Activated naive CD8-positive, alpha-beta T cell treated with anti-CD3 and anti-CD28 coated beads for 36 hours (primary cell): ENCODE measurements at places on chromosomes 3 and 15. TPM values are rescaled to one million over a fixed set of nuclear protein-coding genes. Genes with fewer than 3 reads are reported as not detected.
A peak's percentile ranks its signal among the peaks of the same experiment; 100 is the strongest.

- peaks cover 2% of the 10 kb centered on the region for H3K36me3 ChIP-seq
- no peaks in the 10 kb centered on the region for H3K4me1 ChIP-seq
- DNase-seq: no peak
- no peak overlapping the region for H3K4me3 ChIP-seq
Measured at GRCh38 chr15:101100593-101101442, 151.0 kb downstream of the CHSY1 start.

DNA sequence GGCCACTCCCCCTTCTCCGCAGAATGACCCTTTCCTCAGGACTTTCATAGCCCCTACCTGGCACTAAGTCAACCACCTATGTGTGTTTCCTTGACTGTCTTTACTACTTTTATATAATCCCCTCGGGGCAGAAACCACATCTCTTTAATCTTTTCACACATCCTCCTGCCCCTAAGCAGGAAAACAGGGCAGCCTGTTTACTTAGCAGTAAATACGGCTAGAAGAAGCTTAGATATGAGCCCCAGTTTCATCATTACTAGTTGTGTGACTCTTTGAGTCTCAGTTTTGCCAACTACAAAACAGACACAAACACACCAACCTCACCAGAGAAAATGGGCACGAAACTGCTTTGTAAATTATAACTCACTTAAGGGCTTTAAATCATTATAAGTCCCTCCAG, 98.3 kb downstream of the CYP19A1 start:
- H3K27ac ChIP-seq: no peak overlapping the region
- H3K4me3 ChIP-seq: no peak overlapping the region
- H3K4me1 ChIP-seq: peaks cover 12% of the 10 kb centered on the region
- H3K27me3 ChIP-seq: peaks cover 26% of the 10 kb centered on the region

Gene ATP13A5
- total RNA-seq: not detected

DNA sequence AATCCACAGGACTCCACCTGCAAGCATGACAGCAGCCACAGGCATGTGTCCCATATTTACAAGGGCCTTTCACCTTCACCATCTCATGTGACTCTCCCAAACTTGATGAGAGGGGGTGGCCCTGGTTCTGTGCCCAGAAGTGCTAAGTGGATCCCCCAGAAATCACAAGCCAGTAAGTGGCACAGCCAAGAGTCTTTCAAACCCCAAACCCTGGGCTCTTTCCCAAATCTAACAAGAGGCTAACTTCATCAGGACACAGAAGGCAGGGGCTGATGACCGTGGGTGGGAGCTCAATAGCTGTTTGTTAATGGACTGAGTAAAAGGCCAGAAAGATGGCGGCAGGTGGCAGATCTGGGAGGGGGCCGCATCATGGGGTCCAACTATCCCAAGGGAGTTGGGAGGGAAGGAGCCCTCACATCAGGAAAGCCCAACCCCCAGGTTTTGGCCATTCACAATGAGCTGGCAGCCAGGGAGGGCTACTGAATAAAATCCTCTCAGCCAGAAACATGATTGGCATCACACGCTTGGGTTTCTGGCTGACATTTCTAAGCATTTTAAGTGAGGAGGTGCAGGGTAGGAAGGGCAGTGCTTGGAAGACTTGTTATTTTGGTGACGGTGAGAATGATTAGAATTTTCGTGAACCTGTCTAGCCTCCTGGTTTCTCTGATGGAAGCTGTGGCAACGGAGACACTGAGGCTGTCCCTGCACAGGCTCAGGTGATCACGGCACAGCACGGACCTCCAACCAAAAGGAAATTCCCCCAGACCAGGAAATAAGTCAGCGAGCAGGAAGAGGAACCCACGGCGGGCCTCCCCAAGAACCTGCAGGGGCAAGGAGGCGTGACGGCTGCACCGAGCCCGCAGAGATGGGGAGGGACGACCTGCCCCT, 109.3 kb downstream of the OXNAD1 start:
- peaks cover 94% of the 10 kb centered on the region for H3K36me3 ChIP-seq
- H3K4me3 ChIP-seq: peak overlapping the region; percentile 67
- DNase-seq: peak; percentile 56
- no peaks in the 10 kb centered on the region for H3K27me3 ChIP-seq
- H3K27ac ChIP-seq: peak overlapping the region; percentile 90

DNA sequence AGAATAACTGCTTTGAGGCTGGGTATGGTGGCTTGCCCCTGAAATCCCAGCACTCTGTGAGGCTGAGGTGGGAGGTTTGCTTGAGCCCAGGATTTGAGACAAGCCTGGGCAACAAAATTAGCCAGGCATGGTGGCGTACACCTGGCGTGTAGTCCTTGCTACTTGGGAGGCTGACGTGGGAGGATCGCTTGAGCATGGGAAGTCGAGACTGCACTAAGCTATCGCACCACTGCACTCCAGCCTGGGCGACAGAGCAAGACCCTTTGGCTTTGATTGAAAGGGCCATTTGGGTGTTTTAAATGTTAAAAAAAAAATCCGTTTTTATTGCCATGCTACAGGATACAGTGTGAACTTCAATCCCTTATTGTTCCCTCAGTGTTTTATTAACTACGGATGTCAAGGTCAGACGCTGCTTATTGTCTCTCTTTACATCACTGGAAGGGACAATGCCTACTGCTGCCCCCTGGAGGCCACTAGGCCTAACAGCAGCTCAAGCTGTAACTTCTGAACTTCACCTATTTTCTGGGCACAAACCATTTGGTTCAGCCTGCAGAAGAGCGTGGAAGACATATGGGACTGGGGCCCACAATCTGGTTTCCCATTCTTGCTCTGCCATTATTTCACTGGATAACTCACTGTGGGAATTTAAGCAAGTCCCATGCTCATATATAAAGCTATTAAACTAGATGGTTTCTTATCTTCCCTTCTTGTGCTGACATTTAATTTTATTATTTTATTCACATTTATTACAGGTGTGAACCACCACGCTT, 15.3 kb upstream of the IREB2 start:
- no peak overlapping the region for H3K27ac ChIP-seq
- H3K27me3 ChIP-seq: peaks cover 15% of the 10 kb centered on the region
- H3K36me3 ChIP-seq: no peaks in the 10 kb centered on the region
- H3K4me3 ChIP-seq: no peak overlapping the region
- peaks cover 15% of the 10 kb centered on the region for H3K4me1 ChIP-seq
- peak; percentile 55 for DNase-seq

DNA sequence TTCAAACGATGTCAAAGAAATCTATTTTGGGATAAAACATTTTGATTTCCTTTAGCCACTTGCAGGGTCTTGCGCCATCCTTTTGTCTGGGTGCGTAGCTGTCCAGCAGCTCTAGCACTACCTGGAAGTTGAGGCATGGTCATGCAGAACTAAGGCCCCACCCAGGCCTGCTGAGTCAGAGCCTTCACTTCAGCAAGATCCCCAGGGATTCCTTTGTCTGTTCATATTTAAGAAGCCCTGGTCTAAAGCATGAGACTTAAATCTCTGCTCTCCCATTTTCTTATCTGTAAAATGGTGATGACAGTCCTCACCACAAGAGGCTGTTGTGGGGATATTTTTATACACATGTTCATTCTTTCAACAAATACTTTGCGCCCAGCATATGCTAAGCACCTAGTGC, 99.0 kb upstream of the CTDSPL start:
- peaks cover 6% of the 10 kb centered on the region for H3K4me1 ChIP-seq
- no peak for DNase-seq
- H3K4me3 ChIP-seq: no peak overlapping the region
- peaks cover 10% of the 10 kb centered on the region for H3K27me3 ChIP-seq

Gene GOLGA6B
- total RNA-seq: not detected

DNA sequence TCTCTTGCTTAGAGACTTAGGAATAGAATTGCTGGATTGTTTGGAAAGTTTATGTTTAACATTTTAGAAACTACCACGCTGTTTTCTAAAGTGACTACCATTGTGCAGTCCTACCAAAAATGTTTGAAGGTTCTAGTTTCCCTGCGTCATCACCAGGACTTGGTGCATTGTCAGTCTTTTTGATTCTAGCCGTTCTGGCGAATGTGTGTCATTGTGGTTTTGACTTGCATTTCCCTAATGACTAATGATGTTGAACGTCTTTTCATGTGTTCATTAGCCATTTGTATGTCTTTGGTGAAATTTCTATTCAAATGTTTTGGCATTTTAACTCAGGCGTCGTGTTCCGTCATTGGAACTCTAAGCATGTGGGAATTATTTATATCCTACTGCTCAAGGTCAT, 58.0 kb downstream of the CHD2 start:
- H3K27ac ChIP-seq: peak overlapping the region; percentile 65
- no peaks in the 10 kb centered on the region for H3K27me3 ChIP-seq
- DNase-seq: peak; percentile 52
- H3K4me3 ChIP-seq: peak overlapping the region; percentile 48
- peaks cover 76% of the 10 kb centered on the region for H3K36me3 ChIP-seq
- peaks cover 46% of the 10 kb centered on the region for H3K4me1 ChIP-seq

DNA sequence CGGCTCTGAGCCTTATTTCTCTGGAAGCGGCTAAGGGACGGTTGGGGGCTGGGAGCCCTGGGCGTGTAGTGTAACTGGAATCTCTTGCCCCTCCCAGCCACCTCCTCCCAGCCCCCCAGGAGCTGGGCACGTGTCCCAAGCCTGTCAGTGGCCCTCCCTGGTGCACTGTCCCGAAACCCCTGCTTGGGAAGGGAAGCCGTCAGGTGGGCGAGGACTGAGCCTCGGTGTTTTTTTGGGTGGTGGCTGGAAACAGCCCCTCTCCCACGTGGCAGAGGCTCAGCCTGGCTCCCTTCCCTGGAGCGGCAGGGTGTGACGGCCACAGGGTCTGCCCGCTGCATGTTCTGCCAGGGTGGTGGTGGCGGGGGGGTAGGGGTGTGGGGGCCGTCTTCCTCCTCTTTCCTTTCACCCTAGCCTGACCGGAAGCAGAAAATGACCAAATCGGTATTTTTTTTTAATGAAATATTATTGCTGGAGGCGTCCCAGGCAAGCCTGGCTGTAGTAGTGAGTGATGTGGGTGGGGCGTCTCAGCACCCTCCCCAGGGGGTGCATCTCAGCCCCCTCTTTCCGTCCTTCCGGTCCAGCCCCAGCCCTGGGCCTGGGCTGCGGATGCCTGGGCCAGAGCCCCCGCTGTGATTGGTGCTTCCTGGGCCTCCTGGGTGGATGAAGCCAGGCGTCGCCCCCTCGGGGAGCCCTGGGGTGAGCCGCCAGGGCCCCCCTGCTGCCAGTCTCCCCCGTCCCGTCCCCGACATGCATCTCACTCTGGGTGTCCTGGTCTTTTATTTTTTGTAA, 58.8 kb upstream of the GOLGA8A start:
- H3K27ac ChIP-seq: no peak overlapping the region
- peaks cover 4% of the 10 kb centered on the region for H3K36me3 ChIP-seq
- H3K4me1 ChIP-seq: peaks cover 6% of the 10 kb centered on the region
- H3K4me3 ChIP-seq: no peak overlapping the region
- no peak for DNase-seq

GRCh38 chr3:88219138-88219792, 69.5 kb downstream of the C3orf38 start:
- H3K27me3 ChIP-seq: peaks cover 10% of the 10 kb centered on the region
- DNase-seq: peak; percentile 2
- H3K4me1 ChIP-seq: peaks cover 3% of the 10 kb centered on the region
- H3K27ac ChIP-seq: no peak overlapping the region

GRCh38 chr3:161236240-161236639, 15.1 kb downstream of the NMD3 start:
- no peak overlapping the region for H3K4me3 ChIP-seq
- H3K36me3 ChIP-seq: peaks cover 22% of the 10 kb centered on the region
- DNase-seq: no peak
- no peaks in the 10 kb centered on the region for H3K27me3 ChIP-seq
- peaks cover 10% of the 10 kb centered on the region for H3K4me1 ChIP-seq

DNA sequence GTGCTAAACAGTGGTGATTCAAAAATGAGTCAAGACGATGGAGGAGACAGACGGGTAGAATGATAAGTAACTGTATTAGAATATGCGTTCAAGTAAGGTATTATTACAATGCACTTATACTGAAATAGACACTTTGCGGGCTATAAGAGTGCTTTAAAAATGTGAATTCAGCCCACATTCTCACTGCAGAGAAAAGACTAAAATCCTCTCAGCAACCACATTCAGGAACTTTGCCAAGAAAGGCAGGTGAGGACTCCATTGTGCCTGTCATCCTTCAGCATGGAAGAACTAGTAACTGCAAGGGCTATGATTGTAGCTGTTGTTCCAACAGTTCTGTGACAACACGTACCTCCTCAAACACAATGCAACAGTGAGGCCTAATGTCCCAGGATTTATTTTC, 272.0 kb downstream of the RORA start:
- no peaks in the 10 kb centered on the region for H3K36me3 ChIP-seq
- H3K4me1 ChIP-seq: no peaks in the 10 kb centered on the region

GRCh38 chr3:163450698-163451097, 1627.6 kb downstream of the SI start:
- H3K27ac ChIP-seq: no peak overlapping the region
- H3K4me3 ChIP-seq: no peak overlapping the region
- no peaks in the 10 kb centered on the region for H3K4me1 ChIP-seq
- H3K27me3 ChIP-seq: no peaks in the 10 kb centered on the region
- H3K36me3 ChIP-seq: no peaks in the 10 kb centered on the region
- DNase-seq: no peak

GRCh38 chr3:195907684-195907933, 742 bp downstream of the TNK2 start:
- H3K27me3 ChIP-seq: no peaks in the 10 kb centered on the region
- peak overlapping the region; percentile 84 for H3K4me3 ChIP-seq
- H3K4me1 ChIP-seq: peaks cover 43% of the 10 kb centered on the region
- H3K36me3 ChIP-seq: peaks cover 15% of the 10 kb centered on the region

Gene ITIH1
- total RNA-seq: not detected

DNA sequence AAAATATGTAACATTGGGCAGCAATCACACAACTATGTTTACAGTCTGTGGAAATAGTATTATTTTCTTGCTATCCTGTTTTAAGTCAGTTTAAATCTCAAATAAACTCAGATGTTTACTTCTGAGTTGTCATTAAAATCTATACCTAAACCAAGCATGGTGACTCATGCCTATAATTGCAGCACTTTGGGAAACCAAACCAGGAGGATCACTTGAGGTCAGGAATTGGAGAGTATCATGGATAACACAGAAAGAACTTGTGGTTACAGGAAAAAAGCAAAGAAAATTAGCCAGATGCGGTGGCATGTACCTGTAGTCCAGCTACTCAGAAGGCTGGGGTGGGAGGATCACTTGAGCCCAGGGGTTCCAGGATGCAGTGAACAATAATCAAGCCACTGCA, 631.6 kb upstream of the EPHA6 start:
- DNase-seq: no peak
- H3K36me3 ChIP-seq: no peaks in the 10 kb centered on the region
- no peaks in the 10 kb centered on the region for H3K4me1 ChIP-seq
- no peak overlapping the region for H3K27ac ChIP-seq
